ENCODE measurements at places on chromosomes 3 and 15.

- no peak for DNase-seq
These were observed 83.4 kb downstream of the EEFSEC start for GRCh38 chr3:128236657-128237056.

DNA sequence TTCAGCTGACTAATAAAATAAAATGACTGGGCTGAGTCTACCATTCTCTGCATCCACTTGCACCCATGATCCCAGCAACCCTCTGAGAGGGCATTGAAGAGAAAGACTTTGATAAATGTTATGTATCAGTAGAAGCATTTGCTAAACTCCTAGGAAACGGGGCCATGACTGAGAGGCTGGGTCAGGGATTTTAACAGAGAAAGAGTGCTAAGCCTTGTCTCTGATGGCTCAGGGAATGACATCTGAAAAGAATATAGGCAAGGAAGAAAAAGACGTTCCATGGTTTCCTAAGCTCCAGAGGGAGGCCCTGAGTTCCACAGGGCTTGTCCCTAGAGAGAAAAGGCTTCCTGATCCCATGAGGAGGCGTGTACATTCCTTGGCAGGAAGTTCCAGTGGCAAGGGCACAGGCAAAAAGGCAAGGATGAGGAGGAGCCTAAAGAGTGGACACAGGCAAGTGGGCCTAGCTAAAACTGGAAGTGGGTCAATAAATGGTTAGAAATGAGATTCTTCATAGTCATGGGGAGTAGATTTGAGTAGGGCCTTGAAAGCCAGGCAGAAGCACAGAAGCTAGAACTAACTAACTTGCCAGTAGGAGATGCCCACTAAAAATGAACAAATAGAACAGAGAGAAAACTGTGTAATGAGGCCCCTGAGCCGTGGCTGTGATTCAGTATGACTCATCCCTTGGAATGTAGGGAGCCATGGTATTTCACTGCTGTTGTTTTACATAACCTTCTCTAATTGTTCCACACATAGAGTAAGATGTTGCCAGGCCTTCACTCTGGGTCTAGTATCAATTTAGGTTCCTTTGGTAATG, 44.9 kb upstream of the MANF start:
- DNase-seq = peak; percentile 47

DNA sequence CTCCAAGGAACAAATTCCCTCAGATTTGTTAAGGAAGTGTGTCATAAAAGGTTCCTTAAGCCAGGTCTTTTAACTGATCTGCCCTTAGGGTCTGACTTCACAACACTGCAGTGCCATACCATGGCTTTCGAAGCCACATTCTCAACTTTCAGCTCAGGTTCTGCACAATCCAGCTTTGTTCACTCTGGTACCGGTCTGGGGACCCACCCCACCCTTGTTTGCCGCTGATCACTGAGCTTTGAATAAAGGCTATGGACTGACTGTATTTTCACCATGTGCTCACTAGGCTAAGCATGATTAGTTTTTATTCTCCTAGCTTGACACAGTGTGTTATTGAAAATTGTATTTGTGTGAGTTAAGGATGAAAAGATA, 15.9 kb downstream of the SNX1 start:
- DNase-seq = no peak

- DNase-seq = no peak
These were observed 37.3 kb downstream of the CRYGS start for GRCh38 chr3:186506857-186507256.

DNA sequence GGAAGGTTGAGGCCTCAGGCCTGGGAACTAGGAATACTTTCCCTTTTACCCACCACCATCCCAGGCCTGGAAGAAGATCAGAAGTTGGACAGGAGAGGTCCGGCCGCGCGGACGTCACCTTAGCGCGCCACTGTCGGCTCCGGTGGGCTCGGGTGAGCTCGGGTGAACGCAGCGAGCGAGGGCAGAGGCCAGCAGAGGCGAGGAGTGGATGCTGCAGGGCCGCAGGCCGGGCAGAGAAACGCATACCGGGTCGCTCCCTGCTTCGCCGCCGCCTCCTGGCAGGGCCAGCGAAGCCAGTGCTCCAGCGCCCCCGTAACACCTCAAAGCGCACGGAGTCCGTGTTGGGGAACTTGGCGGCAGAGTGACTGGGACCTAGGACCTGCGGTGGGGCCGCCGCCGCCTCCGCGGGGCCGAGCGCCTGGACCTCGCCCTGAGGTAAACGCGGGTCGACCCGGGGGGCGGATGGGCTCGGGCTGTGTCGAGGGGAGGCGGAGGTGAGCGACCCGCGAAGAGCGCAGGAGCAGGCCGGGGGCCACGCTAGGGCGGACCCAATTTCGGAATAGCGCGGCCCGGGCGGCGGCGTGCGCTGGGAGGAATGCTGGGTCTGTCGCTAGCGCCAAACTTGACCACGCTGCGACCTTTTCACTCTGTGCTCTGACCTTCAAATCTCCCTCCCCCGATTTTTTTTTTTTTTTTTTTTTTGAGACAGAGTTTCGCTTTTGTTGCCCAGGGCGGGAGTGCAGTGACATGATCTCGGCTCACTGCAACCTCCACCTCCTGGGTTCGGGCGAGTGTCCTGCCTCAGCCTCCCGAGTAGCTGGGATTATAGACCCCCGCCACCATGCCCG, 1.6 kb downstream of the CYP11A1 start:
- peak; percentile 38 for DNase-seq

DNA sequence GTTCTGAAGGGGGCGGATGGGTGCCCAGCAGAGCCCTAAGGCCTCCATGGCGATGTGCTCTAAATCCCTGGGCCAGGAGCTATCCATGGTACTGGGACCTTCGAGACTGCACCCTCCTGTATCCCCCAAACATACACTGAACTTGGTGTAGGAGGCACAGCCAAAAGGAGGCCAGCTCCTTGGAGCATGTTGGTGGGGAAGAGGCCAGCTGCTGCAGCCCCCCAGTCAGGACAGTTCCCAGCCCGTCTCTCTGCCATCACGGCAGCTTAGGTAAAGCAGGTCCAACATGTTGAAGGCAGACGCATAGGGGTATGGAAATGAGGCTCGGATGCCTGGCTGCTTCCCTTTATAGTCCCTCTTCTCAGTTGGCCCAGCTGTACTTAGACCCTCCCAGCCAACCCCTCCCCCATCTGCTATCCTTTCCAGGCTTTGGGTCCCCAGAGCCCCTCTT, 1.8 kb downstream of the CAMKV start:
- DNase-seq = no peak

DNA sequence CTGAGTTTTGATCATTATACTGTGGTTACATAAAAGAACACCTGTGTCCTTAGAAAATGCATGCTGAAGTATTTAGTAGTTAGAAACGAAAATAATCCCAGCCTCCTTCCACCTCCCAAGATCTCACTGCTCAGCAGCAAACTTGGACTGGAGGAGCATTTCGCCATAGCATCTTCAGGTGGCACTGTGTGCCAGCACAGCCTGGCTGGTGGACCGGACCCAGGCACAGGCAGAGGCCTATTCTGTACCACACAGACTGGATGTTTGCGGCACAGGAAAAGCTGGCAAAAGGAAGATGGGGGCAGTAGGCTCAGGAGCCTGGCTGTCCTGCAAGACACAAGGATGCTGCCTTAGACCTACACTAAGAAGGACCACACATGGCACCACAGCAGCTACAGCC, 10.2 kb downstream of the STIMATE start:
- no peak for DNase-seq

GRCh38 chr3:142267269-142267668, 41.9 kb upstream of the GK5 start:
- DNase-seq = no peak

- no peak for DNase-seq
These were observed 57.0 kb downstream of the ARHGEF26 start for GRCh38 chr3:154178172-154178571.

DNA sequence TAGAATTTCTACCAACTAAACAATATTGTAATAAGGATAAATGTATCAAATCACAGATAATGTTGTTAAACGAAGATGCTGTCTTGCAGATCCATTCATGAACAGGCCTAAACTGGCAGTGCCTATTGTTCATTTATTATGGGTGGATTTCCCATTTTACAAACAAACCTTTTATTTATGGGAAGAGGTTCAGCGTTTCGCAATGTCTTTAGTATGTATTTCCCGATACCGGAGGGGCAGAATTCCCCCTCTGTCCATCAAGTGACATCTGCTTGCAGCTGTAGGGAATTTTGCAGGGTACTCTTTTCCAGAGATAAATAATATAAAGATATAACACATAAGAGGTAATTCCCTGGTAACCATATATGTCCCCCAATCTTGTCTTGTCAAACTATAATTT, 5.7 kb downstream of the CEP19 start:
- no peak for DNase-seq

DNA sequence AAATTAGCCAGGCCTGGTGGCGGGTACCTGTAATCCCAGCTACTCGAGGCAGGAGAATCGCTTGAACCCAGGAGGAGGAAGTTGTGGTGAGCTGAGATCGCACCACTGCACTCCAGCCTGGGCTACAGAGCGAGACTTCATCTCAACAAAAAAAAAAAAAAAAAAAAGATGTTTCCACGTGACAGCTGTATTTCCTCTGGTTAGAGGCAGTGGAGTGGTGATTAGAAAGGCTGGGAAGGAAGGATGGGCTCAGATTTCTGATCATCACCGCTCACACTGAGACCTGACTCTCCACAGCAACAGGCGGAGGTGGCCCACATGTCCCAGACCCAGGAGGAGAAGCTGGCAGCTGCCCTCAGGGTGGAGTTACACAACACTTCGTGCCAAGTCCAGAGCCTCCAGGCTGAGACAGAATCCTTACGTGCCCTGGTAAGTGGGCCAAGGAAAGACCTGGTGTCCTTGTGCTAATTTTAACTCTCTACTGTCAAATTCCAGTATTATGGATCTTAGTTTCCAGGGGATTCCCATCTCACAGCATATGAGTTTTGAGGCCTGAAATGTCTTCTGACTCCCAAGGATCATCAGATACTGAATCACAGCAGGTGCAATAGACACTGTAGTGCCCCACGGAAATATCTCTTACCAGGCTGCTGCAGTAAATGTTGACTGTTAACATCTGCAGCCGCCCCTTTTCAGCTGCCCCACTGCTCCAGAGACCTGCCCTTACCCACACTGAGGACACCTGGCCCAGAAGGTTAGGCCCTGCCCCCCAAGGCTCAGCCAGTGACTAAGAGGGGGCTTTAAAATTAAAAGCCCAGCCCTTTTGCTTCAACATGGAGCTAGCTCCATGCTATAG, 66.9 kb downstream of the BFSP2 start:
- DNase-seq = no peak

GRCh38 chr15:72994534-72995177, 57.6 kb upstream of the NEO1 start:
- DNase-seq = no peak

GRCh38 chr3:189813647-189814240, 182.6 kb downstream of the TP63 start:
- DNase-seq = no peak

DNA sequence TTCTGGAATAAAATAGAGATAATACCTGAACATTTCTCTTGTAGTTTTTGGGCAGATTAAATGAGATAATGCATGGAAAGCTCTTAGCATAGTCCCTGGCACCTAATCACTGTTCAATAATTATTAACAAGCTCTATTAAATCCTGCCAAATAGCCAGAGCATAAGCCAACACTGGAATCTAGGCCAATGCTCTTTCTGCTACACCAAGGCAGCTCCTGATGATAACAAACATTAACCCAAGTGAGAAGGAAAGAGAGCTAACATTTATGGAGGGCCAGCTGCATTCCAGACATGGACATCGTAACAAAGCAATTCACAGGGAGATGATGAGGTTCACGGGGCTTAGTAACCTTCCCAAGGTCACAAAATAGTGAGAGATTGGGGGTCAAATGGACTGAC, 23.3 kb downstream of the LARP6 start:
- no peak for DNase-seq

DNA sequence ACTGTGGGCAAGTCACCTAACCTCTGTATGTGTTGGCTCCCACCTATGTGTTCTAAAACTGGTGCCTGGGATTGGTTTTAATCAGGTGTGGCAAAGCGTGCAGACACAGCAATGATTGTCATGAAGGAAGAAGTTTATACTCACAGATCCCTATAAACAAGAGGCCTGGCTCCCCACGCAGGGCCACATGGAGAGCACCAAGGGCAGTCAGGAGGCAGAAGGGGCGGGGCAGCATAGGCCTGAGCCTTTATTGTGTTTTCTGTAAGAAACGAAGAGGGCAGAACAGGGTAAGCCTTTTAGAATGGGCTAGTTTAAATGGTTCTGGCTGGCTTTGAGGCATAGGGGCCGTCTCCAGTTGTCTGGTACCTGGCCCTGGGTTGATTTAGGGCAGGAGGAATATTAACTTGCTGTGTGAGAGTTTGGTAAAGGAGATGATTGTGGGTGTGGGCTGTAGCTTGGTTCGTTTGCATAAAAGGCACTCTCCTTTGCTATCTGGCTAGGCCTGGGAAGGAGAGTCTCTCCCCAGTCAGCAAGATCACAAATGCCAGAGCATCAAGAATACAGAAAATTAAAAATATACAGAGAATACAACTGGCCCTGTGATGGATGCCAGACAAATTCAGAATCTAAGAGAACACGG, 2.2 kb upstream of the FBXW12 start:
- no peak for DNase-seq

Data from tibial artery (tissue), 4 donors.